ENCODE measurements at places on chromosomes 4 and X.

GRCh38 chrX:128396601-128397000 is 344.4 kb upstream of the ACTRT1 start:
- DNase-seq, result no peak

GRCh38 chr4:16692524-16692923 is 205.9 kb downstream of the LDB2 start:
- DNase-seq, result no peak

- DNase-seq, result no peak
Measured at GRCh38 chrX:151871244-151871643, 41.4 kb upstream of the MAGEA4 start.

GRCh38 chr4:124804584-124804983 is 92.1 kb upstream of the ANKRD50 start:
- DNase-seq, result no peak

DNA sequence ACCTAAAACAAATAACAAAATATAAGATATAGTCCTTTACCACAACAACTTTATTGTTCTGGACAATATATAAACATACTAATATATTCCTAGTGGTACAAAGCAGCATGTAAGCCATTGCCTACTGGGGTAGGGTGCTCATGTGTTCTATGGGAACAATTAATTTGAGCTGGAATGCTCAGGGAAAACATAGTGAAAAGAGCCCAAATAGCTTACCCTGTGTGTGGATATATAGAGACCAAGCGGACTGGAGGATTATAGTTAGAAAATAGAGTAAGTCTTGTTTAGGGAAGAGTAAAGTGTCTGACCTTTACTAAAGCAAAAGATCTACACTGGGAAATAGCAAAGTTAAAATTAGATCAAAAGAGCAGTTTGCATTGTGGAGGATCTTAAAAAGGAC is 64.8 kb downstream of the MAD2L1 start:
- no peak for DNase-seq

GRCh38 chrX:72465889-72466288 is 106.8 kb downstream of the HDAC8 start:
- DNase-seq, result no peak

DNA sequence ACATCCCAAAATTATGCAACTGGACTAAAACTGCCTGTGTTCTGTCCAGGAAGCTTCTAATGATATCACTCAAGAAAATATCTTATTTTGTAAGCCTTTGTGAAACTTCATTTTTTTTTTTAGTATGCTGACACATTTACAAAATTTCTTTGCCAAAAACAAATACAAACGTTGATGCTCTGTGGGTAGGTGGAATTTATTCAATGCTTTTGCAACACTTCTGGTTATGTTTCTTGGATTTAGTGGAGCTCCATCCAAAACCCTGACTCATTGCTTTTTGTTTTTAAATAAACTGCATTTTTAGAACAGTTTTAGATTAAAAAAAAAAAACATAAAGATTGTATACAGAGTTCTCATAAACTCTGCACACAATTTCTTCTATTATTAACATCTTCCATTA is 250.9 kb upstream of the MAOA start:
- no peak for DNase-seq

GRCh38 chrX:118174516-118175098 is 58.0 kb upstream of the KLHL13 start:
- DNase-seq, result no peak

Measured in sciatic nerve (tissue), 2 donors.